ENCODE measurements at places on chromosomes 7 and 10.
A peak's percentile ranks its signal among the peaks of the same experiment; 100 is the strongest.

GRCh38 chr7:27303026-27303425, 60.4 kb downstream of the EVX1 start:
- no peak for DNase-seq

DNA sequence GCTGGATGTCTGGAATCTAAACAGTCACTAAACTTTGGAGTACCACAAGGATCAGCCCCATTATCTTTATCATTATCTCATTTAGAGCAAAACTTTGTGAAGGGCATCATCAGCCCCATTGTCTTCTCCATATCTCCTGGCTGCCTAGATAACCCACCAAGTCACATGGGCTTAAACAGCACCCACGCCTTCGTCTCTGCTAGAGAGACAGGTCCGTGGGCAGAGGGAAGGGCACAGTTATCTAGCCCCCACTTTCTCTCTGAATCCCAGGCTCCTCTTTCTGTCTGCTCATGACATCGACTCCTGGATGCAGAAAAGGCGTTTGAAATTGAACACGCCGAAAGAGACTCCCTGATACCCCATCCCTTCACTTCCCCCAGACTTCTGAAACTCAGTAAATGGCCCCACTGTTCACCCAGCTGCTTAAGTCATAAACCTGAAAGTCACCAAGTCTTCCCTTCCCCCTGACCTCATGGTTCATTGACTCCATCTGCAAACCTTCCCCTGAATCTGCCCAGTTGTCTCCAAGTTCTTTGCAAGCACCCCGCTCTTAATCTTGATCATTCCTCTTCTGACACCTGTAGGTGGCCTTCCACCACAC, 20.9 kb upstream of the PARD3 start:
- no peak for DNase-seq

GRCh38 chr10:111646021-111646420, 537.5 kb downstream of the GPAM start:
- no peak for DNase-seq

GRCh38 chr7:5063698-5064097, 18.0 kb downstream of the RBAK start:
- no peak for DNase-seq

- DNase-seq: no peak
Measured at GRCh38 chr10:50431791-50432190, 180.5 kb upstream of the ASAH2 start.

DNA sequence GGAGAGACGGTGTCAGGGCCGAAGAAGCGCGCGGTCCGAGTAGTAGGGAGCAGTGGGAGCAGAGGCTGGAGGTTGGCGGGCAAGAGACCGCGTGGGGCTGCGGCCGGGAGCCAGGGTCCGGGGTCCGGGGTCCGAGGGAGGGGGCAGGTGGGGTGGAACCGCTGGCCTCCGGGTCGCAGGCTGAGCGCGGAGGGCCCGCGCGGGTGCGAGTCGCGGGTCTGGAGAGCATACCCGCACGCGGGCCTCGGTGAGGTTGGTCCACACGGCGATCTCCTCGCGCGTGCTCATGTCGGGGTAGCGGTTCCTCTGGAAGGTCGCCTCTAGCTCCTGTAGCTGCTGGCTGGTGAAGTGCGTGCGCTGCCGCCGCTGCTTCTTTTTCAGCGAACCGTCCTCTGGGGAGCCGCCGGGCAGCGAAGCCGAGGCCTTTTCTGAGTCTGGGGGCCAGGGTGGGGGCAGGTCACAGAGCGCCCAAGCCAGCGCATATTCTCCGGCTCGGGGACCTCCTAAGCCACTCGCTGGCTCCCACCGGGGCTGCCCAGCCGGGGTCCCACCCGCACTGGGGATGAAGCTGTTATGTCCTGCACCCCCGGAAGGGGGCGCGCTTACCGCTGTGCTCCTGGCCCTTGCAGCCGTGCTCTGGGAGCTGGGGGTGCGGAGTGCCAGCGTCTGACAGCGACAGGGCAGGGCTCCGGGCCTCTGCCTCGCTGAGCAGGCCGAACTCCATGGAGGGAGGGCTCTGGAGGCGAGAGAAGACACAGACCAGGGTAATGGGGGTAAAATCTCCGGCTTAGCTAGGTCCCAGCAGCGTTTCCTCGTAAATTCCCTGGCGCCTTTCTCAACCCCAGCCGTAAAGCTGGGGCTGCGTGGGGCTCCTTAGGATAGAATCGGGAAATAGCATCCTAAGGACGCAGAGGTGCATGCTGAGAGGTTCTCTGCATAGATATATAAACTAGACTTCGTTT, 5.5 kb downstream of the ELOVL3 start:
- peak; percentile 71 for DNase-seq

DNA sequence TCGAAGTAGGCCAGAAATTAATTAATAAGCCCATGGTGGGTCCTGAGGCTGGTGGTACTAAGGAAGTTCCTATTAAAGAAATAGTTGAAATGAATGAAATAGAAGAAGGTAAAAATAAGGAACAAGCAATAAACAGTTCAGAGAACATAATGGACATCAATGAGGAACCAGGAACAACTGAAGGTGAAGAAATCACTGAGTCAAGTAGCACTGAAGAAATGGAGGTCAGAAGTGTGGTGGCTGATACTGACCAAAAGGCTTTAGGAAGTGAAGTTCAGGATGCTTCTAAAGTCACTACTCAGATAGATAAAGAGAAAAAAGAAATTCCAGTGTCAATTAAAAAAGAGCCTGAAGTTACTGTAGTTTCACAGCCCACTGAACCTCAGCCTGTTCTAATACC, 36.0 kb downstream of the SLK start:
- DNase-seq: no peak

DNA sequence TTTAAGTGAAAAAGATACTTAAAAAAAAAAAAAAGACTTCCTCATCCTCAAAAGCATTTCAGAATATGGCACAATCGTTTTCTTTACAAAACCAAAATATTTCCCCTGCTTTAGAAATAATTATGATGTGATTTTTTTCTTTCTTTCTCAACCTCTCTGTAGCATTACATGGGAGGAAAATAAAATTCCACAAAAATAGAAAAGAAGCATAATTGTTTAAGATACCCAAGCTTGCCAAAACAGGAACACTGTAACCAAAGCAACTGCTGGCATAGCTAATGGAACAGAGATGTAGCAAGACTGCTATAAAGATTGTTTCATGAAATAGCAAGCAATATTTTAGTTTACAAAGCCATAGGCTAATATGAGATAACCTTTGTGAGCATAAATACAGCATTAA, 75.6 kb upstream of the GPR22 start:
- DNase-seq: no peak

- DNase-seq: no peak
Measured at GRCh38 chr10:118732245-118733165, 22.3 kb downstream of the CACUL1 start.

- no peak for DNase-seq
Measured at GRCh38 chr10:32409741-32410140, 36.2 kb upstream of the CCDC7 start.

- DNase-seq: peak; percentile 75
Measured at GRCh38 chr7:103347507-103348267, at the start of gene PSMC2. Gene PSMC2, plus strand, starts transcription at chr7:103347643. Its CDS starts 69 bp downstream, at chr7:103347712.

DNA sequence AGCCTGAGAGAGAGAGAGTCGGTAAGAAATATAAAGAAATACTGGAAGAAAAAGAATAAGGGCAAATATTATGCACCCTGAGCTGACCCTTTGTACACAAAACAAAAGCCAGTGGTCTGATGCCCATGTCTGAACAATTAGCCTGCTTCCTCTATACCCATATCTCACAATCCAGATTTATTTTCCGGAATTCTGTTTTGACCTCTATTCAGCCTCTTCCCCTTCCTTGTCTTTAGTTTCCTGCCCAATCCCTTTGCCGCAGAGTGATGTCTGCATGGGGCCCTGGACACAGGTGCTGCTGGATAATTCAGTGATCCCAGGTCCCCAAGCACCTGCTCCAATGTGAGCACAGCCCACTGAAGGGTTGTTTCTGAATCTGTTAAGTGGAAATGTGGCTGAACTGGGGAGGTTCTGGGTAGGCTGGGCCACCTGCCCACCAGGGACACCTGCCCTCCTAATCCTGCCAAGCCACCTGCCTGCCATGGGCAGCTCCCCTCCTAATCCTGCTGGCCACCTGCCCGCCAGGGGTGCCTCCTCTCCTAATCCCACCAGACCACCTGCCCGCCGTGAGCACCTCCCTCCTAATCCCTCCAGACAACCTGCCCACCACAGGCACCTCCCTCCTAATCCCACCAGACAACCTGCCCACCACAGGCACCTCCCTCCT, 23.0 kb downstream of the ADGRA1 start:
- no peak for DNase-seq

DNA sequence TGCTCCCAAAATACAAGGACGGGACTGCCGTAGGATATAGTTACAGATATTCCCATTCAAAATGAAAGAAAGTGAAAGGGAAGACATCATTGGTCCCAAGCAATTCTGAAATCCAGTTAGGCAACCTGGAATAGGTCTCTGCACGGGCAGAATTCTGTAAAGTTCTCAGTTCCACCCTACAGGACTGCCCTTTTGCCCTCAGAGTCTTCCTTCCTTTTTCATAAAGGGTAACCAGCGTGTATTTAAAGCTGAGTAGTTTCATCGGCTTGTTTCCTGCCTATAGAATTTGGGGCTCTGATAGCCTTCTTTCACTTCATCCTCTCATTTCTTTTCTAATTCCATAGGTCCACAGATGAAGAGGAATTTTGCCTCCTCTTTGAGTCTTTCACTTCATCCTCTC, 20.0 kb downstream of the COPG2 start:
- no peak for DNase-seq

DNA sequence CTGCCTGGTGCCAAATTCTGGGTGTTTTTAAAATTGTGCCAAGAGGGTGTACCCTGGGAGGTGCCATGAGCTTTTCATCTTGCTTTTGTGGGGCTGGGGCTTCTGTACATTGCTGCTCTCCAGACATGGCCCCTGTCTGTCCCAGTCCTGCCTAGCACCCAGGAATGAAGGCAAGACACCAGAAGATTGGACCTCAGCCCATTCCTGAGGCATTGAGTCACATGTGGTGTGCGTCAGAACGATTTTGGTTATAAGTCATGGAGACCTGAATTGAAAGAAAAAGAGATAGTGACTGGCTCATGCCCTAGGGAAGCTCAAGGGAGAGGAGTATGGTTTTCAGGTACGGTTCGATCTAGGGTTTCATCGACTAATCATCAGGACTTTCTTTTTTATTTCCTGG, 493.2 kb downstream of the TYW1 start:
- DNase-seq: no peak

DNA sequence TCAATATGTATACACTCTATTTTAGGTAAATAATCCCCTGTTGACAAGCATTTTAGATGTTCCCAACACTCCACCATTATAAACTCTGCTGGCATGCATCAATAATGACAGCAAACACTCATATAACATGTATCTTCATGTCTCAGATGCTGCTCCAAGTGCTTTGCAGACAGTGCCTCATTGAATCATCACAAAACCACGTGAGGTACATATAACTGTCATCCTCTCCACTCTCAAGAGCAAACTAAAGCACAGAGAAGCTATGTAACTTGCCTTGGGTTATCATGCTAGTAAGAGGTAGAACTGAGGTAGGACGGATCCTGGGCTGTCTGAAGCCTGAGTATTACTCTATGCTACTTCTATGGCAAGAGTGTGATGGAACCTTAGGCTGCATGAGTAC, 72.5 kb upstream of the GSDME start:
- no peak for DNase-seq

DNA sequence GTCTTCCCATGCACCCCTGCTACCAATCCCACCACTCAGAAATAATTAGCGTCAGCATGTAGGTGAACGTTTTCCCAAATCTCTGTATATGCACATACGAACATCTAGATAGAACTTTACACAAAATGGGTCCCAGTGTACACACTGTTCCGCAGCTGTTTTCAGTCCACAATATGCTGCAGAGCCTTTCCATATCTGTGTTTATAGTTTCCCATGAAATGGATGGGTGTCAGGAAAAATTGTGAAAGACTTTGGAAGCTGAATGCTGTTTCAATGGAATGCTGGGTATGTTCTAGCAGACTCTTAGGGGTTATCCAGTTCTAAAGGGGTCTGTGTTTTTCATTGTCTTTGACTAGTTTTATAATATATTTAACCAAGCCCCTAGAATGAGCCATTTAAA, 13.8 kb downstream of the GRK5 start:
- no peak for DNase-seq

DNA sequence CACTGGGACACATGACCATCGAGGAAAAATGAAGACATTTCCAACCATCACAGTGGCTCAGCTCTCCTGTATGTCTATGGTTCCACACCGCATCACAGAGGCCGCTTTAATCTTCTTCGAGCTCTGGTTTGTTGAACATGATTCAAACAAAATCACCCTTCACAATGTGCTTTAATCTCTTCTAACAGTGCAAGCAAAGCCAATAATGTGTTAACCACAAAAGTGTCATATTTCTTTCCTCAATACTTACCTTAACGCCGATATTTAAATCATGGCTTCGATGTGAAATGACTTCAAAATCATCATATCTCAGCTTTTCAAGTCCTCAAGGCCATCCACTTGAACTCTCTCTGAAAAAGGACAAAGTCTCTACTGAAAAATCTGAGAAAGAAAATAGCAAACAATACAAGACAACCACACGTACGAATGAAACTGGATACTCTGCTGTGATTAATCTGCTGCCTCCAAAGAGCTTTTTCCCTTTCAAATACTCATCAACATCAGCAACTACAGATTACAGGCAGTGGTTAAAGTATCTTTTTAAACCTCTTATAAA, 23.0 kb upstream of the SVIL start:
- no peak for DNase-seq

- DNase-seq: no peak
Measured at GRCh38 chr10:13567030-13567429, 19.7 kb upstream of the PRPF18 start.

- DNase-seq: no peak
Measured at GRCh38 chr10:95445223-95445836, 115.8 kb downstream of the SORBS1 start.

DNA sequence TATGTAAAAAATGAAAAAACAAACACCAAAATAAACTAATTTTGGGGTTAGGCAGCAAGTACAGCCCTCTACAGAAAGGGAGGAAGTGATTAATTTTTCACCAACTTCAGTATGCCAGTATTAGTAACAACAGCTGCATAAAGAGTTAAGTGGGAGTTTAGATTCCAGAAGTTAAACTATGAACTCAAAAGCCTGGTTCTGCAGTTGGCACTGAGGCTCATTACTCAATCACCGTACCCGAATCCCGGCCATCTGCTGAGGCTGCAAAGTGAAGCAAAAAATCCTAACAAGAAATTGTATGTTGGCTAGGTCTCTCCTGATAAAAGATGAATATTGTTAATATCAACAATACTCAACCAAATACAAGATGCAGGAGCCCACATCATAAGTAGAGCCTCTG, 4.0 kb downstream of the NUDT5 start:
- DNase-seq: no peak

- peak; percentile 29 for DNase-seq
Measured at GRCh38 chr7:74657692-74658177, at the start of gene GTF2I. Gene GTF2I, plus strand, starts transcription at chr7:74657718. Its CDS starts 31,411 bp downstream, at chr7:74689129.

Measured in stimulated activated CD4-positive, alpha-beta T cell treated with anti-CD3 and anti-CD28 coated beads, Interleukin-4, amount 100 ng/mL, for 48 hours (primary cell).